ENCODE measurements at places on chromosomes 4 and X. TPM values are rescaled to one million over a fixed set of nuclear protein-coding genes. Genes with fewer than 3 reads are reported as not detected.

LRAT gene
- total RNA-seq: not detected

MID2 gene
- 11.7 TPM for total RNA-seq

COL25A1 gene
- not detected for total RNA-seq

SPATA4 gene
- not detected for total RNA-seq

SMAD1 gene
- 1.3 TPM for total RNA-seq

CHM gene
- 11.2 TPM for total RNA-seq

SH3BP2 gene
- total RNA-seq: 62.0 TPM

GYPE gene
- total RNA-seq: not detected

NXF2 gene
- not detected for total RNA-seq

FRG2 gene
- total RNA-seq: not detected

NAP1L2 gene
- total RNA-seq: 8.3 TPM

PAGE5 gene
- 0.94 TPM for total RNA-seq

FGFR3 gene
- total RNA-seq: not detected

CFAP47 gene
- not detected for total RNA-seq

C4orf50 gene
- total RNA-seq: 0.87 TPM

HCCS gene
- total RNA-seq: 7.6 TPM

GABRE gene
- 0.42 TPM for total RNA-seq

GRIA3 gene
- 0.90 TPM for total RNA-seq

ZXDA gene
- total RNA-seq: 16.9 TPM

CT45A9 gene
- not detected for total RNA-seq

MXD4 gene
- total RNA-seq: 100 TPM

SATL1 gene
- total RNA-seq: not detected

REPS2 gene
- 0.35 TPM for total RNA-seq

ADH7 gene
- not detected for total RNA-seq

PPP2R2C gene
- not detected for total RNA-seq

DMP1 gene
- total RNA-seq: not detected

PTPN13 gene
- 49.5 TPM for total RNA-seq

SPANXB1 gene
- total RNA-seq: not detected

NLGN4X gene
- not detected for total RNA-seq

UBE2D3 gene
- 526 TPM for total RNA-seq

RPS6KA6 gene
- 0.30 TPM for total RNA-seq

PLP1 gene
- total RNA-seq: not detected

BMPR1B gene
- total RNA-seq: not detected

SPATA18 gene
- total RNA-seq: not detected

POLN gene
- 2.8 TPM for total RNA-seq

RIBC1 gene
- total RNA-seq: 1.6 TPM

IL1RAPL2 gene
- total RNA-seq: not detected

TMEM192 gene
- 6.7 TPM for total RNA-seq

TMEM154 gene
- 25.2 TPM for total RNA-seq

TCP11X2 gene
- total RNA-seq: not detected

CT45A3 gene
- total RNA-seq: not detected

HPSE gene
- 8.6 TPM for total RNA-seq

SYN1 gene
- 0.52 TPM for total RNA-seq

MAB21L2 gene
- total RNA-seq: not detected

CITED1 gene
- 1.5 TPM for total RNA-seq

USP17L29 gene
- total RNA-seq: not detected

ZMAT1 gene
- total RNA-seq: 18.0 TPM

HTN3 gene
- total RNA-seq: not detected

OGT gene
- 453 TPM for total RNA-seq

GLUD2 gene
- not detected for total RNA-seq

EDA gene
- 5.9 TPM for total RNA-seq

HTN1 gene
- not detected for total RNA-seq

MSX1 gene
- total RNA-seq: not detected

SH3RF1 gene
- 0.16 TPM for total RNA-seq

PSAPL1 gene
- total RNA-seq: not detected

ATP1B4 gene
- not detected for total RNA-seq

SAGE1 gene
- not detected for total RNA-seq

SLC26A1 gene
- total RNA-seq: not detected

All from T-helper 17 cell (primary cell).